DMS 273 treated with DMSO at 0.1 percent for 48 hours (cell line): ENCODE measurements at places on chromosomes 16 and 17.

- no peak for DNase-seq
Observed at GRCh38 chr16:83137894-83138293, 511.1 kb downstream of the CDH13 start.

DNA sequence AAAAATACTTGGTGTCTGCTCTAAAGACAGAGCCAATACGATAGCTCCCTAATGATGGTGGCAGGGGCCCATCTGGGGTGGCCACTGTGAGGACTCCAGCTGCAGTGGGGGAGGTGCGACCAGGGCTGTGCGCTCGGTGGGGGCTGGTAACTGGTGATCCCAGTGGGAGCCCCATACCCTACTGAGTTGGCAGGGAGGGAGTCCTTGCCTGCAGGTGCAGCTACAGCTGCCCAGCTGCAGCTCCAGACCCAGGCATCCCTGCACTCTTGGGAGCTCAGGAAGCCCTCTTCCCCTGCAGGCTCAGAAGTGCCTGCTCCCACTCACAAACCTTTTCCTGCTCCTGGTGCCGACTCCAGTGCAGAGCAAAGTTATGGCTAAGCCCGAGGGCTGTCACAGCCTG is 31.2 kb upstream of the KIF2B start:
- no peak for DNase-seq

GRCh38 chr17:6109536-6109935 is 39.4 kb downstream of the WSCD1 start:
- DNase-seq, result no peak

GRCh38 chr17:55806745-55807495 is 56.1 kb downstream of the PCTP start:
- no peak for DNase-seq

GRCh38 chr16:58831386-58831785 is 97.3 kb upstream of the GOT2 start:
- DNase-seq, result no peak

DNA sequence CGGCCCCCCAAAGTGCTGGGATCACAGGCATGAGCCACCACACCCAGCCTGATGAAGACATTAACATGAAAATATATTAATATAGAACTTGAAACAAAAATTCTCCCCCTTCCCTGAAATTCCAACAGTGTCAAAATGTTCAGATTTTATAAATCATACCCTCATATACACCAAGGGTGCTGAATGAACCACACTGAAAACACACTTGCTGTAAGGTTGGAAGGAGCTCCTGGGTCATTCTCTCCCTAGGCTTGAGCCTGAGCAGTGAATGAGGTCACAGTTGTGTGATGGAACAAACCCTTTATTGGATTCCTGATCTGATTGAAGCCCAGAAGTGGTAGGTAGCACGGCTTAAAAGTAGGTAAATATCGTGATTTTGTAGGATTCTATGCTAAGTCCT is at the start of gene EFCAB3:
TSS of gene EFCAB3 (plus strand) at position 301 of the 400 bp plus-strand sequence. CDS start 2,427 bp downstream, outside the sequence.
- no peak for DNase-seq

DNA sequence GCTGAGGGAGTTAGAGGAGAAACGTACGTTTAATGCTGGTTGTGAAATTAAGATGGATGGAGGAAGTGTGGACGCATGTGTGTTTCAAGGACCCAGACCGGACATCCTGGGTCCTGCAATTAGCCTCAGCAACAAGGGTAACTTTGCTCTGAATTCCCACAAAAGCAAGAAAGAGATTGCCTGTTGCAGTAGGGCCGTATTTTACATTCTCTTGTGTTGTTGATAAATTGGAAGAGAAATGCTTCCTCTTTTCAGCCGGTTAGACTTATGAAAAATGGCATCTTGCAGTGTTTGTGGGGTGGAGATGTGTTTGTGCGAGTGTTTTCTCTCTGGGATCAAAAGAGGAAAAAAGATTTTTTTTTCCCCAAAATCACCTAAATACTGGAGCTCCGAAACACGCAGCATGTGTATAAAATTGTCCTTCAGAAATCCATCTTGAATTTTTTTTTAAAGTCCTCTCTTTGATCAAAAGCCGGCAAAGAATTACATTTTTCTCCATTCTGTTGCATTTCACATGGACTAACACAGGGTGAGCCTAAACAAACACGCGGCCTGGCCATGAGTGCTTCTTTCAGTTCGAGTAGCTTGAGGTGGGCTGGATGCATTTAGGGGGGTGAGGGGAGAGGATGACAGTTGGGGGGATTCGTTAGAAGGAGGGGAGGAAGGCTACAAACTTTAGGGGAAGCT is 251.6 kb downstream of the C16orf95 start:
- DNase-seq, result no peak

DNA sequence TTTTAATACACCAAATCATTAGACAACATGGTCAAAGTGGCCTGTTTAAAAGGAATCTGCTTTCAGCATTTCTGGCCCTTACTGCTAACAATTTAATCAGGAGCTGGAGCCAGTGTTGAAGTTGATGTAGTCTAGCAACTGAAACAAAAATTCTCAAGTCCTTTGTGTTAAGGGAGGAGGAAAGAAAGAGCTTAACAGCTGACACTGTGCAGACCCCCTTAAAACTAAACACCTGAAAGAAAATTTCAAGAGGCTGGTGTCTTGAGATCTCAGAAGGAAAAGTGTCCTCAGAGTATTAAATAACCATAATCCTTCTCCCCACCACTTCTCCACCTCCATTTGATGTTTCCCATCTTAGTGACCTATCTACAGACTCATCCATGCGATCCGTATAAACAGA is 232.1 kb downstream of the FTO start:
- DNase-seq, result no peak

GRCh38 chr16:19113577-19114358 is at the start of gene ITPRIPL2:
Gene ITPRIPL2, plus strand, starts transcription at chr16:19113964. Its CDS starts 498 bp downstream, at chr16:19114462.
- DNase-seq, result no peak

GRCh38 chr17:77141846-77142449 is 1.2 kb downstream of the SEC14L1 start:
- DNase-seq, result no peak

DNA sequence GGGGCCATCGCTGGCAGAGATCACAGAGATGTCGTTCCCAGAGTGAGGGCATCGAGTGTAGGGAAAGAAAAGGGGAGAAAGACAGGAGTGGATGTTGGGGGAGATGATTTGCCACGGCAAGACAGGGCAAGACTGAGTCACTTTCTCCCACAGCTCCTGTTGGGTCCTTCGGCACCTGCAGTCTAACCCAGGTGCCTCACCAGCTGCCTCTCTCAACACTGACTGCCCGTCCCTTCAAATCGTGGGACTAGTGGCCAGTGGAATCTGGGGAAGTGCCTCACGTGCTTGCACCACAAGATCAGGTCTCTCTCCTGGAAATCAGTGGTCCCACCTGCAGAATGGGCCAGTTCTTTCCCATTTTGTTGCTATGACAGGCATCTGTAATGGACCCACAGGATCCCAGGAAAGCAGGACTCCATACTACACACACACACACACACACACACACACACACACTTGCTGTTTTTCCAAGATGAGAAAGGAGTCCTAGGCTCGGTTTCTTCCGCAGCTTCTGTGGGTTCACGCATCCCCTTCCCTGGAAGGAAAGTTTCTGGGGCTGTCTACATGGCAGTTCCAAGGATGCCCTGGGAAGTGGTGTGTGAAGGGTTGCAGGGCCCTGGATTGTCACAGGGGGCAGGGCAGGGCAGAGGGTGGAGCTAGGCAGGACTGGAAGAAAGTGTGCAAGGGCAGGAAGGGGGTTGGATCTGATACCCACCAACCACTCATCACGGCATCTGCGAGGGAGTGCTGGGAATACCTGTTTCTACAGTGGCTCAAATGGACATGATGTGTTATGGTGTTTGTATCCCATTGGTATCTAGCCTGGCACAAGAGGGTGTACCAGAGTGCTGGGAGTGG is 10.2 kb upstream of the CBX8 start:
- DNase-seq, result no peak

- DNase-seq, result no peak
Observed at GRCh38 chr17:15414532-15415306, 52.7 kb downstream of the CDRT4 start.

DNA sequence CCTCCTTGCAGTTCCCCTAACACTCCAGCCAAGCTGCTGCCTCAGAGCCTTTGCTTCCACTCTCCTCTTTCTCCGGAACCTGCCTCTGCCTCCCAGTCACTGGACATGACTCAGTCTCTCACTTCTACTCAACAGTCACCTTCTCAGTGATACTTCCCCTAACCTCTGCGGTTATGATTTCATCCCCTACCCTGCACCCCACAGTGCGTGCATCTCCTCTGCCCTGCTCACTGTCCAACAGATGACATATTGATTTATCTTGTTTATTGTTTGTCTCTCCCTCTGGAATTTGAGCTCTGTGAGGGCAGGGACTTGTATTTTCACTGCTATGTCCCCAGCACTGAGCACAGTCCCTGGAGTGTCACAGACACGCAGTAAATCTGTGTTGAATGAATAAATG is 100.7 kb downstream of the CYLD start:
- no peak for DNase-seq

- DNase-seq, result peak; percentile 53
Observed at GRCh38 chr16:71927383-71927782, 32.1 kb downstream of the IST1 start.

DNA sequence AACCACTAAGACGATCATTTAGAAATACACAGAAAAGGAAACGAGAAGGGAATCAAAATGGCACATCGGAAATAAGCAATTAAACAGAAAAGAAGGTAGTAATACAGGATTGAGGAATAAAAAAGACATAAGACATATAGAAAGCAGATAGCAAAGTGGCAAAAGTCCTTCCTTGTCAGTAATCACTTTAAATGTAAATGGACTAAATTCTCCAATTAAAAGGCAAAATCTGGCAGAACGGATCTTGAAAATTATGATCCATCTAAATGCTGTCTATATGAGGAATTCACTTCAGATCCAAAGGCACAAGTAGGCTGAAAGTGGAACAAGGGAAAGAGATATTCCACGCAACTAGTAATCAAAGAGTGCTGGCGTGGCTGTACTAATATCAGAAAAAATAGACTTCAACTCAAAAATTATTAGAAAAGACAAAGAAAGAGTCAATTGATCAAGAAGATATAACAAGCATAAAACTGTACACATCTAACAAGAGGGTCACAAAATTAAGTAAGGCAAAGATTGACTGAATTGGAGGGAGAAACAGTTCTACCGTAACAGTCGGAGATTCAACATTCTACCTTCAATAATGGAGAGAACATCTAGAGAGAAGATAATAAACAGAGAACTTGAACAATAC is 36.8 kb upstream of the METRNL start:
- no peak for DNase-seq

DNA sequence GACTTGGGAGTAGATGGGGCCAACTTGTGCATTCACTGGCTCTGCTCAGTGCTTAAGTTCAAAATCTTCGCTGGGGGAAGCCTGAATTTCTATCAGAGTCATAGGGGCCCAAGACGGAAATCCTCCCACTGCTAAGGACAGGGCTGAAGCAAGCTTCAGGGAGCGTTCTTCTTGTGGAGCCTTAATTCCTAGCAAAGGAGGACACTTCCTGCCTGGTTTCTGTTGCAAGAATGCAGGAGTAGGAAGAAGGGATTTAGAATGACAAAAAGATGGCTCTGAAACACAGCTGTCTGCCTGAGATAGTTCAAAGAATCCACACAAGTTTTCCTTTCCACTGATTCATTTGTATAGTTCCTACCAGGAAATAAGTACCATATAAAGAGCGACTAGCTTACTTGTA is 26.4 kb downstream of the PSME3IP1 start:
- DNase-seq, result no peak

- no peak for DNase-seq
Observed at GRCh38 chr17:64499805-64500486, 3.1 kb upstream of the POLG2 start.

GRCh38 chr16:73882033-73882432 is 414.6 kb upstream of the PSMD7 start:
- DNase-seq, result no peak

GRCh38 chr16:81174644-81175324 is 63.7 kb upstream of the BCO1 start:
- no peak for DNase-seq

DNA sequence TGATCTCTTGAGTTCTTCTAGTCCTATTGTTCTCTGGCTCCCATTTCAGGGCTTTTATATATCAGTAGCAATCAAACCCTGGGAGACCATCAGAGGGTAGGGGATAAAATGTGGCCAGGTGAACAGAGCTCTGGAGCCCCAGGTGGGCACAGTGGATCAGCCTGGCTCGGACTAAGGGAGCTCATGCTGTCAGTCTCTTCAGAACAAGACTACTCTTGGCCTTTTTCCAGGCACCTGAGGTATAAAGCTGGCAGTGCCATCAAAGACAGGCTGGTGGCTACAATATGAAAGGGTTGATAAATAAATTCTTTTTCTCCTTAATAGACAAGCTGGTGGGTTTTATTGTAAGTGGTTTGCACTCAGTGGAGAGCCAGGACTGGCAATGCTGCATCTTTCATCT is 160.0 kb upstream of the CCL2 start:
- DNase-seq, result no peak

- no peak for DNase-seq
Observed at GRCh38 chr17:32208436-32208835, 57.2 kb upstream of the RHBDL3 start.

- DNase-seq, result no peak
Observed at GRCh38 chr17:44786551-44787081, 27.8 kb downstream of the ADAM11 start.

DNA sequence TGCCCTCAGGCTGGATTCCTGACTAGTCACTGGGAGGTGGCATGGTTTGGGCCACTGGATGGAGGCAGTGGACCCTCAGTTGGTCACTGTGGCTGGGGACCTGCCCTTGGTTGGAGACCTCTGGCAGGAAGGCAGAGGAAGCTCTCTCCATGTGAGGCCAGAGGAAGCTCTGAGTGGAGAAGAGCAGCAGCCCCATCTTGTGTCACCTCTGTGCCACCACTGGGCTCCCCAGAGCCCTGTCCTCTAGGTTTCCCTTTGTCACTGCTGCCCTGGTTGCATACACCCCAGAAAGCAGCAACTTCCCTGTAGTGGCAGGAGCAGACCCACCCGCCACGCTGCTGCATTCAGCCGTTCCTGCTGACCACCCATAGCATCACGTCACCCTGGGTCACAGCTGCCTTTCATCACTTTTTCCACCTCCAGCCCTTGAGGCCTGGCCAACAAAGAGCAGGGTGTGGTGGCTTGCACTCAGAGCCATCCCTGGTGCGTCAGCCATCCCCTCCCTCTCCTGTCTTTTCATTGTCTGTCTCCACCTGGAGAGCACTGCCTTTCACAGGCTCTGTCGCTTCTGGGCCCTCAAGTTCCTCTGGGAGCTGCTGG is 11.9 kb downstream of the CTRL start:
- DNase-seq, result no peak
